ENCODE measurements at places on chromosomes 3 and 15. TPM values are rescaled to one million over a fixed set of nuclear protein-coding genes. Genes with fewer than 3 reads are reported as not detected.

DNA sequence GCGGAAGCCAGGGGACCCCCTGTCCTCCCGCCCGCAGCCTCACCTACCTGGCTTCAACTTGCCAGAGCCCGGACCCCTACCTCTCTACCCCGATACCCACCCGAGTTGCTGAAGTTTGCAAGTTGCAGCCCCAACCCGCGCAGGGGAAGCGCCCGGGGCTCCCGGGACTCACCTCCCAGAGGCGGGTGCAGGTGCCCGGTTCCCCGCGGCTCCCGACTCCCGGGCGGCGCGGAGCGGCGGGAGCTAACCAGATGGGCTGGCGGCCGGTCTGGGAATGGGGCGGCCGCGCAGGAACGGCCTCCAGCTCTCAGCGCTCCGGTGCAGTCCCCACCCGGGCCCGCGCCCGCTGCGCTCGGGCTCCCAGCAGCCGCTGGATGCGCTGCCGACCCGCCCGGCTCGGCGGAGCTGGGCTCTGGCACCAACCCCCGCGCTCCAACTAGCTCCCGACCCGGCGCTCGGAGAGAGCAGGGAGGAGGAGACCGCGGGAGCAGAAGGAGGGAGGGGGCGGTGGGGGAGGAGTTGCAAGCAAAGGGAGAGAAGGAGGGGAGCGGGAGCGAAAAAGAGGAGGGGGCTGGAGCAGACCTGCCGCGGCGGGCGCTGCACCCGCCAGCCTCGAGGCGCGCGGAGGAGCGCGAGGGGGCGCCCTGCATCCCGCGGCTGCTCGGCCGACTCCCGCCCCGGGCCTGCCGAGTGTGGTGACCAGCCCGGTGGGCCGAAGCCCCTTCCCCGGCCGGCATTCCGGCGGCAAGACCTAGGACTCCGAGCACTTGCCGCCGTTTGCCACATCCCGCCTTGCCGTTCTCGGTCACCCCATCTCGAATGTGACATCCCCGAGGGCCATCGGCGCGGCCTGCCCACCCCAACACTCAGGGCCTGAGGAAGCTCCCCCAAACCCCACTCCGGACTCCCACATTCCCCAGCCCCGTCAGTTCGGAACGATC, at the start of gene SEMA5B:
Gene SEMA5B (minus strand): TSS at position 472 of the 941 bp plus-strand sequence. CDS start 66,500 bp downstream, outside the sequence.
- H3K36me3 ChIP-seq, result peaks cover 16% of the 10 kb centered on the region
- peaks cover 35% of the 10 kb centered on the region for H3K27me3 ChIP-seq
- H3K4me1 ChIP-seq, result peaks cover 17% of the 10 kb centered on the region
- DNase-seq, result no peak
- H3K27ac ChIP-seq, result no peak within 1 kb of the TSS
- H3K4me3 ChIP-seq, result peak within 1 kb of the TSS; percentile 90

- H3K27me3 ChIP-seq, result no peaks in the 10 kb centered on the region
- H3K4me1 ChIP-seq, result no peaks in the 10 kb centered on the region
- no peaks in the 10 kb centered on the region for H3K36me3 ChIP-seq
- H3K4me3 ChIP-seq, result no peak overlapping the region
- H3K27ac ChIP-seq, result no peak overlapping the region
These were observed 33.7 kb downstream of the ARPP21 start for GRCh38 chr3:35673017-35673416.

DNA sequence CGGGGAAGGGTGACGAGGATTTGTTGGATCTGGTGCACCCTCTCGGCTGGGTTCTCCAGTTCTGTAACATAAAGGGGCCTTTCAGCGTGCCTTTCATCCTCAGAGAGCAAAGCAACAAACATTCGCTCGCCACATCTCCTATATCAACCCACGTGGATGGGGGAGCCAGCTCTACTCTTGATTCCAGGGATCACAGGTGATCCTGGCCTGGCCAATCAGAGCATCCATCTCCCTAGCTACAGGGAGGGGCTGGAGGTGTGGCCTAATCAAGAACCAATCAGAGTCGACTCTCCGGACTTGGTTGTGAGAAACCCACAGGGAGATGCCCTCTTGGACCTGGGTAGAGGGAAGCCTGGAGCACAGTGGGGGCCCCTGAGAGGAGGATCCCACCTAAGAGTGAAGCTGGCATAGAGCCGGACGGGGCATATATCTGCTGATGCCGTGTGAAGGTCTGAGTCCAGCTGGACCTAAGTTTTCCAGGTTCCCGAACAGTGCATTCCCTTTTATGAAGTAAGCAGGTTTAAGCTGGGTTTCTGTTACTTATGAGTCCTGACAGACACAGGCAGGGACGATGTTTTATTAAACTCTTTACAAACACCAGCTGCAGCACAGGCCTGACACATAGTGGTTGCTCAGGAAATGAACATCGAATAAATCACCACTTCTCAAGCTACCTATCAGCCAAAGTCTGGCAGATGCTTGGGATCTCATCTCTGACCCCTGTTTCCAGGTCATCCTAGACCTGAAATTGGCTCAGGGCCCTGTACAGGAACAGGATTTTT, 50.7 kb upstream of the RAD18 start:
- H3K27me3 ChIP-seq, result no peaks in the 10 kb centered on the region
- H3K36me3 ChIP-seq, result no peaks in the 10 kb centered on the region
- no peak overlapping the region for H3K4me3 ChIP-seq
- DNase-seq, result no peak
- H3K4me1 ChIP-seq, result peaks cover 8% of the 10 kb centered on the region

GRCh38 chr15:88907111-88907510, 6.1 kb downstream of the MFGE8 start:
- no peaks in the 10 kb centered on the region for H3K27me3 ChIP-seq
- H3K4me1 ChIP-seq, result peaks cover 45% of the 10 kb centered on the region
- no peak for DNase-seq
- H3K4me3 ChIP-seq, result no peak overlapping the region
- H3K27ac ChIP-seq, result peak overlapping the region; percentile 100
- H3K36me3 ChIP-seq, result no peaks in the 10 kb centered on the region

Gene RPUSD3
- total RNA-seq, result 20.8 TPM

GRCh38 chr3:64341296-64341695, 116.0 kb upstream of the PRICKLE2 start:
- H3K4me1 ChIP-seq, result no peaks in the 10 kb centered on the region
- no peaks in the 10 kb centered on the region for H3K36me3 ChIP-seq
- no peak overlapping the region for H3K4me3 ChIP-seq
- no peak for DNase-seq
- peaks cover 22% of the 10 kb centered on the region for H3K27me3 ChIP-seq
- H3K27ac ChIP-seq, result no peak overlapping the region

GRCh38 chr3:142602619-142603385, 6.6 kb downstream of the PLS1 start:
- H3K36me3 ChIP-seq, result no peaks in the 10 kb centered on the region
- H3K4me1 ChIP-seq, result peaks cover 7% of the 10 kb centered on the region
- DNase-seq, result no peak
- no peak overlapping the region for H3K27ac ChIP-seq
- no peak overlapping the region for H3K4me3 ChIP-seq

- H3K36me3 ChIP-seq, result peaks cover 2% of the 10 kb centered on the region
- no peaks in the 10 kb centered on the region for H3K27me3 ChIP-seq
- no peak overlapping the region for H3K27ac ChIP-seq
- H3K4me3 ChIP-seq, result no peak overlapping the region
- no peak for DNase-seq
These were observed 20.1 kb upstream of the PPIB start for GRCh38 chr15:64182859-64183370.

Gene ARID3B
- total RNA-seq, result 42.6 TPM

Gene CLDN16
- not detected for total RNA-seq

DNA sequence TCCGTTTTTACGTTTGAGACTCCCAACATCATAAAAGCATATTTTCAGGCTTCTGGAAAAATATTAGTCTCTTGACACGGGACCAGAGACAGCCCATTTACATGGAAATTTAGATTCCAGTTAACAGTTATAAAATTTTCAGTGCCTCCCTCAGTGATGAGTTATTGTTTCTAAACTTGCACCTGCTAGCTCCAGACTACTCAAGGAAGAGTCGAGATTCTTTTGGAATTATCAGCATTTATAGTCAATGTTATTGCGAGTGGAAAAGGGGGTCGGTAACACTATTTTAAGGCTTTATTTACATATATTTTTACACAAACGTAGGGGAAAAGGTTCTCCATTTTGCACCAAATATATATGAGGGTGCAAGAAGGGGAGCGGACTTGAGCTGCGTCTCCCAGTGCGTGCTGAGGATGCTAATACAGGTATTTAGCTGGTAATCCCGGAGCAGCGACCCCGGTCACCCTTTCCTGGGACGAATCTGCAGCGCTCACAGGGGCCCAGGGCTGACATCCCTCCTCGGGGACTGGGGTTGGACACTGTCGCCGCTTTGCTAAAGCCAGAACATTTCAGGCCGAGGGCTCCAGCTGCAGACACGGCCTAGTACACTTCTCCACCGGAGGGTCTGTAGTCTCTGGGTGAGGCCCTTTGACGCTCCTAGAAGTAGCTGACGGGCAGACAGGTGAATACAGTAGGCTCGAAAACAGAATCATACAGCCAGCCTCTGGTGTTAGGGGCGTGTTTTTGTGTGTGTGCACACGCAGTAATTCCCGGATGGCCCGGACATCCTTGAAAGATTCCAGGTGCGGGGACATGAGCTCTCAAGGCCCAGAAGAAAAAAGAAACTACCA, 729 bp upstream of the ZBTB11 start:
- peaks cover 38% of the 10 kb centered on the region for H3K4me1 ChIP-seq
- DNase-seq, result no peak
- H3K27ac ChIP-seq, result peak overlapping the region; percentile 98
- peaks cover 2% of the 10 kb centered on the region for H3K36me3 ChIP-seq
- H3K4me3 ChIP-seq, result peak overlapping the region; percentile 97

Gene CHRM5
- not detected for total RNA-seq

GRCh38 chr3:187403768-187404288, 35.6 kb downstream of the RTP4 start:
- peaks cover 3% of the 10 kb centered on the region for H3K36me3 ChIP-seq
- no peak for DNase-seq
- H3K27me3 ChIP-seq, result peaks cover 57% of the 10 kb centered on the region

Gene SCN5A
- not detected for total RNA-seq

DNA sequence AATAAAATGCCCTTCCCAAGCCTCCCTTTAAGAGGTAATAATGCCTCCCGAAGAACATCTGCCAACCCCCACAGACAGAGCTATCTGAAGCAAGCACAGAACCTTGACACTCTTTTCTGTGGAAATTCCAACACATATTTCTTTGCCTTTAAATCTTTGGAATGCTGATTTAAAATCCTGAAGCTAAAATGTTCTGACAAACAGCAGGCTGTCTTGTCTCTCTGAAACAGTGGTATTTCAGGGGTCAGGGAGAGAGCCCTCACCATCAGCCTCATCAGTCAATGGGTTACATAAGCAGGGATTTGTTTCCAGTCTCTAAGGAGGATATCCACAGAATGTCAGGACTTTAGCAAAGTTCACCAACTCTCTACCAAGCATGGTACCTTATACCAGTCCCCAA, 27.8 kb upstream of the ARHGEF3 start:
- H3K27me3 ChIP-seq, result no peaks in the 10 kb centered on the region
- H3K4me1 ChIP-seq, result peaks cover 35% of the 10 kb centered on the region
- DNase-seq, result no peak
- no peak overlapping the region for H3K4me3 ChIP-seq
- H3K36me3 ChIP-seq, result no peaks in the 10 kb centered on the region

Gene PPP1R14D
- not detected for total RNA-seq

DNA sequence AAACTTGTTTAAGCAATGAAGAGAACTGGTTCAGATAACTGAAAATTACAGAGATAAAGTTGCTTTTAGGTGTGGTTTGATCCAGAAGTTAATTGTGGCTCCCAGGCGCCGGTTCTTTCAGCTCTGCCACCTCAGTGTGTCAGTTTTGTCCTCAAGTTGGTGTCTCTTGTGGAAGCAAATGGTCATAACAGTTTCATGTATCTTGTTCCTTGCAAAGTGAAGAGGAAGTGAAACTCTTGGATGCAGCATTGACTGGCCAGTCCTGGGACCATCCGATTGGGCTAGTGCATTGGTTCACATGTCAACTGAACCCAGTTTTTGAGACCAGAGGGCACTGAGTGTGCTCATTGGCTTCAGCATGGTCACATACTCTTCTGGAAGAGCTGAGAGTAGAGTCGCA, 181.4 kb upstream of the GRM7 start:
- H3K4me1 ChIP-seq, result no peaks in the 10 kb centered on the region
- no peak for DNase-seq
- no peak overlapping the region for H3K4me3 ChIP-seq
- H3K27me3 ChIP-seq, result no peaks in the 10 kb centered on the region
- H3K36me3 ChIP-seq, result no peaks in the 10 kb centered on the region

DNA sequence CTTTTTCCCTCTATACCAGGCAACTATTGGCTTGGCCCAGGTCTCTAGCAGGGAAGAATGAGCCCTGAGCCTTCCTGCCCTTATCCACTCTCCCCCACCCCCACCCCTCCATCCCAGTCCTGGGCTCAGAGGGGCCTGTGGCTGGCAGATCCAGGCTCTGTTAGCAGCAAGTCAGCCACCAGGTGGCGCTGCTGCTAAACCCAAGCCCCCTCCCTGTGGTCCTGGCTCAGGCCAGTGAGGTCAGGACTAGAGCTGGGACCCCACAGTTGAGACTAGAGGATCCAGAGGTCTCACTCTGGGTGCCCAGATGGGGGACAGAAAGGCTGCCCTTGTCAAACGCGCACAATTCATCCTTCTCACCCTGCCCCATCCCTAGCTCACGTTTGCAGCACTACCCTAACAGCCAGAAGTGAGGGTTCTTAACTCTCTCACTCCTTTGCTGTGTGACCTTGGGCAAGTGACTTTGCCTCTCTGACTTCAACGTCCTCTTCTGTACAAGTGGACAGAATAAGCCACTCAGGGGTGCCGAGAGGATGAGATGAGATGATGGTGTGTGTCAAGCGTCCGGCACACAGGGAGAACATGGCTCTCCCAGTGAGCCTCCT, 46.8 kb upstream of the SLC6A1 start:
- H3K27ac ChIP-seq, result no peak overlapping the region
- H3K27me3 ChIP-seq, result peaks cover 46% of the 10 kb centered on the region
- no peaks in the 10 kb centered on the region for H3K36me3 ChIP-seq
- peaks cover 6% of the 10 kb centered on the region for H3K4me1 ChIP-seq

GRCh38 chr3:57756528-57757401, 656 bp downstream of the SLMAP start:
- no peaks in the 10 kb centered on the region for H3K27me3 ChIP-seq
- peak; percentile 12 for DNase-seq
- H3K36me3 ChIP-seq, result peaks cover 2% of the 10 kb centered on the region

DNA sequence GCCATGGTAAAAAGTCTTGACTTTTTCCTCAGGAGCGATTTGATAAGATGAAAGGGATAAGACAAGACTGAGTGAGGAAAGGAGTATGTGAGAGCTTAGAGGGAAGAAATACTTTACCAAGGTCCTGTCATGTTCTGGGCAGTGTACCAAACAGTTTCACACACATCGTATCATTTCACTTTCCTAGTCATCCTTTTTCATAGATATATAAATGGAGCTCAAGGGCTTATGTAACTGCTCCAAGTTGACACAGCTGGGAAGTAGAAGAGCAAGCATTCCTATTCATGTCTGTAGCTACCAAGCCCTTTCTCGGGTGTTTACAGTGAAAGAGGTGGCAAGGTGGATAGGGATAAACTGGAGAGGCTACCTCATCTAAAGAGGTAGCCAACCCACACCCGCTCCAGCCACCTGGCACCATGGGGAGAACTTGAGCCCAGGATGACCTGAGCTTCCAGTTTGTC, 57.4 kb downstream of the MRPS25 start:
- H3K4me1 ChIP-seq, result peaks cover 6% of the 10 kb centered on the region
- no peaks in the 10 kb centered on the region for H3K27me3 ChIP-seq
- H3K27ac ChIP-seq, result peak overlapping the region; percentile 70
- peaks cover 11% of the 10 kb centered on the region for H3K36me3 ChIP-seq

Gene ZMYND10
- 1.1 TPM for total RNA-seq

Gene NOP10
- 52.8 TPM for total RNA-seq

- no peak overlapping the region for H3K4me3 ChIP-seq
- DNase-seq, result no peak
- no peak overlapping the region for H3K27ac ChIP-seq
- H3K27me3 ChIP-seq, result no peaks in the 10 kb centered on the region
- no peaks in the 10 kb centered on the region for H3K4me1 ChIP-seq
These were observed 11.5 kb upstream of the SHF start for GRCh38 chr15:45199136-45199810.

GRCh38 chr3:38000965-38001455, 10.4 kb downstream of the VILL start:
- no peak overlapping the region for H3K4me3 ChIP-seq
- no peaks in the 10 kb centered on the region for H3K27me3 ChIP-seq
- no peak for DNase-seq
- peak overlapping the region; percentile 92 for H3K27ac ChIP-seq
- peaks cover 40% of the 10 kb centered on the region for H3K4me1 ChIP-seq
